ENCODE measurements at places on chromosomes 5 and 9.

GRCh38 chr5:150156027-150156368 lies 353 bp upstream of the PDGFRB start:
- DNase-seq, result no peak

GRCh38 chr5:54518818-54519508 lies 1.4 kb downstream of the SNX18 start:
- DNase-seq, result no peak

DNA sequence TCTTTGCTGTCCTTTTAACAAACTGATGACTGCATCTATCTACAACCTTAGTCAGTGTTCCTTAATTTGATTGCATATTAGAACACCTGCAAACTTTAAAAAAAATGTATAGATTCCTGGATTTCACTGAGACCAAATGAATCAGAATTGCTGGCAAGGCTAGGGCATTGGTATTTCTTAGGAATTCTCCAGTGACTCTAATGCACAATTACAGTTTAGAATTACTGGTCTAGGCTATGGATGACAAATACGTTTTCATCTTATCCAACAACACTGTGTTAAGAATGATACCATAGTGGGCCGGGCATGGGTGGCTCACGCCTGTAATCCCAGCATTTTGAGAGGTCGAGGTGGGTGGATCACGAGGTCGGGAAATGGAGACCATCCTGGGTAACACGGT lies 545.9 kb upstream of the RIOK2 start:
- no peak for DNase-seq

DNA sequence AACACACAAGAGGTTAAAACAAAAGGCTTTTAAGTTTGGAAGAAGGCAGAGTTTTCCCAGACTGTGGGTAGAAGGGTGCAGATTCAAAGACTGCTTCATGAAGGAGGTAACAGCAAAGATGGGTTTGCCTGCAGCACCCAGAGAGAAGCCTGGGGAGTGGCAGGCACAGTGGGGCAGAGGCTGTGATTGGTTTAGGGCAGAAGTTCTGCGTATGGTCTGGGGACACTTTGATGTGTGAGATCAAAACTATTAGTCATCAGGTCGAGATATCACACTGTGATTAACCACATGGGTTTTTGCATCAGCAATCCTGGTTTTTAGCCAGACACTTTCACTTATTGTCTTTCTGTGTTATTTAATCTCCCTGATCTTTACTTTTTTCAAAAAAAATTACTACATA lies 188.8 kb upstream of the GLRA1 start:
- no peak for DNase-seq

Measured in right hindlimb (tissue), 1 donor.